Fibroblast of lung (primary cell): ENCODE measurements at places on chromosomes 7 and 10.

DNA sequence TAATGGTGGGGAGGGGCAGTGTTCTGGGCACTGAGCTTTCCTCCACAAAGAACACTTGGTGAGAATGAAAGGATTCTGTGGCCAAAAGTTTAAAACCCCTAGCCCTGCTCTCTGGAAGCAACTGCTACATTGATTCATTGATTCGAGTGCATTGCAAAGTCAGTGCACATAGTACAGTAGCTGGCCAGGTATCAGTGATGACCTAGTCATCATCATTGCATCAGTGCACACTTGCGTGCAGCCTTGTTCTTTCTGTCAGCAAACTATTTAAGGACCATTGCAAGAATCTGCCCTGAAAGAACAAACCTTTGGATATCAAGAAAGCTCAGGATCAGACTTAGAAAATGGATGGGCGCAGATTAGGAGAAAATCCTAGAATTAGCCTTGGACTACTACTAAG is 47.4 kb downstream of the CUL1 start:
- DNase-seq: no peak

GRCh38 chr10:102229810-102230263 is 3.7 kb downstream of the ELOVL3 start:
- peak; percentile 72 for DNase-seq

GRCh38 chr7:45978010-45978681 is 57.1 kb upstream of the IGFBP3 start:
- DNase-seq: peak; percentile 99

GRCh38 chr7:134787720-134788119 is 8.3 kb downstream of the CALD1 start:
- no peak for DNase-seq

- no peak for DNase-seq
Measured at GRCh38 chr7:929311-929711, 25.2 kb downstream of the ADAP1 start.

DNA sequence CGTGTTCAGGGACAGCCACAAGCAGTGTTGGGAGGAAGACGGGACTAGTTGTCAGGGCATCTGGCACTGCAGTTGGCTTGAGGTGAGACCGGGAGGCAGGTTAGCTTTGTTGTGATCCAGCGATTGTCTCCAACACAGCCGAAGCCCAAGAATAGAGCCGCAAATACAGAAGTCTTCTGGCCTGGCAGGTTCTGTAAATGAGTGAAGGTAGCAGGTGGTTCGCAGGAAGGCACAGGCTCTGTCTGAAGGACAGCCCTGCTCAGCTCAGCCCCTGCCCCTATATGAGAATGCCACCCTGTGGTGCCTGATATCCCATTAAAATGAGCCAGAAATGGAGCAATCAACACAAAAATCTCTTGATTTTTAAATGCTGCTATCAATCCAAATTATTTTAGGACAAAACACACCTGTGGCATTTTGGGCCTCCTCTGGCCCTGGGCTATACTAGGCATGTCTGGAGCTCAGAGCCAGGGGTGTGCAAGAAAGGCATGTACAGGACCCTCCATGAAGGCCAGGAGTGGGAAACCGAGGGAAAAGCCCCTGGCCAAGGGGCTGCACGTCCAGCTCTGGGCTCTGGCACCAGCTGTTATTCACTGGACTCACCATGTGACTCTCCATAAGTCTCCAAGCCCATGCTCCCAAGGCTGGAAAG is 11.2 kb upstream of the C10orf71 start:
- DNase-seq: no peak

- DNase-seq: no peak
Measured at GRCh38 chr10:86651021-86651471, 3.3 kb upstream of the OPN4 start.

DNA sequence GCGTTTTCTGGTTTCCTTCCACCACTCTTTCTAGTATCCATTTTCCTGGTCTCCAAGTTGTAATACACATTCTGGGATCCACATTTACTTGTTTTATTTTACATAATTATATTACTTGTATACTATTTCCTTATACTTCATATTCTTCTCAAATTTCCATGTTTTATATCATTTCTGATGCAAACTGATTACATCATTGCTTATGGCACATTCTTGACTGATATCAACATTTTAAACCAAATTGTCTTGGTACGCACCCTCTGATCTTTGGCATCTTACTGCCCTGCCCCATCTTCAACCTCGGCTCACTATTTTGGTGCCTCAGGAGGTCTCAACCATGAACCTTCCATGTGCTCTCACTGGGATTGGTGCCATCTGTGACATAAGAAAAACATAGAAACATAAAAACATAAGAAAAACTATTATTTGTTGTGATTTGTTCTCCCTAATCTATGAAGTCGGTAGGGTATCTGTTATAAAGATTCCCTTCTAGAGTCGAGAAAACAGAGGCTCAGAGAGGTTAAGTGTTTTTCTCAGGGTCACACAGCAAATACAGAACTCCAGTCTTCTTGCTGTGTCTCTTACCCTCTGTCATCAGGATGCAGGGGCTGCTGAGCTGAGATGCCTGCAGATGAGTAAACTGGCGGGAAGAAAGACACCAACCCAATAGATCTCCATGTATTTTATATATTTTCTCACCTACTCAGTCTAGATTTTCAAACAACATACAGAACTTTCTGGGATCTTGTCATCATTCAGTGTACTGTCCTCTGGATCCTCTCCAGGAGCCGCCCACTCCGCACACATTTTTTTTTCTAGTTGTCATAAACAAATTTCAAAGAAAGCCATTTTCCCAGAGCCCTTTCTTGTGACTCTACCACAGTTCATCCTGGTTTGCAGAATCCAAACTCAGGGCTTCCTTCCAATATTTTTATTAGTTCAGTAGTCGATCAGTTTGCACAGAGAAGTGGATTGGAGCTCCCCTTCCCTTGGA is 79.5 kb downstream of the PARP12 start:
- no peak for DNase-seq

DNA sequence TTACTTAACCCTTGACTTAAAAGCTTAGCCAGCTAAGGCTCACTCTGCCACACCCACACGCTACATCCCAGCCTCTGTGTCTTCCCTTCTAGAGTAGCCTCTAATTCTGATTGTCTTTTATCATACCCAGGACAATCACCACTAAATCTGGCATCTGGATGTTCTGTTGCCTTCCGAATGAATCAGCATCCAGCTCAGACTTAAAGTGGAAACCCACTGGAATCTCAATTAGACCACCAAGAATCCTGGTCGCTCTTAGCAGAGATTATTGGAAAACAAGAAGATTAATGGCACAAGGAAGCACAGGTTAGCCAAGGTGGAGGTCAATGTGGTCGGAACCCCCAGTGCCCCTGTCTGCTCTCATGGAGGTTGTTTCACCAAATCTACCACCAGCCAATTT is 404.2 kb upstream of the FOXK1 start:
- no peak for DNase-seq

GRCh38 chr10:71188201-71188600 is 24.2 kb upstream of the UNC5B start:
- no peak for DNase-seq

GRCh38 chr7:13992596-13992964 is 3.1 kb upstream of the ETV1 start:
- no peak for DNase-seq

DNA sequence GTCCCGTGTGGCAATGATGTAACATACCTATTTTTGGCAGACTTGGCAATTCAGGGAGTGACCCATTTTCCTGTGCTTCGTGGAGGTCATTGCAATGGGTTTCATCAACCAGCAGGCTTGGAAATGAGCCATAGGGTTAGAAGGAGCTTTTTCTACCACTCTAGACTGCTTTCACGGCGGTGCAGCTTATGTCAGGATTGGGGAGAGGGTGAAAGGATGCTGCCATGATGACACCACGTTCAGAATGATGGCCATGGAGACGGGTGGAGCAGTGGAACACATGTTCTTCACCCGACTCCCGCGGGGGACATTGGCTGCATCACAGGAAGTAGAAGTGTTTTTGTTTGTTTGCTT is 220.2 kb downstream of the EMX2 start:
- peak; percentile 3 for DNase-seq

GRCh38 chr7:97016381-97017191 is 8.0 kb downstream of the DLX5 start:
- no peak for DNase-seq

DNA sequence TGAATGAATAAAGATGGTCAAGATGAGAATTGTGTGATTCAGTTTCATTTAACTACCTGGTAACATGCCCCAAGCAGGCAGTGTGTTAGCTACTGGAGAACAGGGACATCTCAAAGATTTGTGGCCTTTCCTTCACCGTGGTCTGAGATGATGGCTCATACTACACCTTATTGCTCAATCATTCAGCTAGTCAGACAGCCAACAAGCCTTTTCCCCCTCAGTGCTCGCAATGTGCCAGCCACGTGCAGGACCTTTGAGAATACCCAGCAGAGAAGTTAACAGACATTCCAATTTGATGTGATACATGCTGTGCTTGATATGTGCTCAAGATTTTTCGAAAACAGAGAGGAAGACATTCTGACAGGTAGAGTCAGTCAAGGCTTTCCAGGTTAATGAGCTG is 562.8 kb downstream of the SUGCT start:
- DNase-seq: no peak

DNA sequence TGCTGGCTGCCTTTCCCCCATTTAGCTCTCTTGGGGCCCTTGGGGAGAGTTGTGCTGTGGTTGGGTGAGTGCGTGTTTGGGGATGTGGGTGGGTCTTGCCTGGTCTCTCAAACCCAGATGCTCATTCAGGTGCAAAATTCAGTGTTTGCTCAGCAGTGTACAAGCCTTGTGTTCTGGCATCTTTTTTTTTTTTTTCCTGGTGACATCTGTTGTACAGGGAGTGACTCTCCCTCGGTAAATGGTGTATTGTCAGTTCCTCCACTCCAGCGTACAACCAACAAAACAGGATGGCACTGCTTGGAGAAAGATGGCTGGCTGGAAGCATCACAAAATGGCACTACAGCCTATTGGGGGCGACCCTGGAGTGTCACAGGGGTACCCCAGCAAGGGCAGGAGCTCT is 75.5 kb downstream of the LRMDA start:
- no peak for DNase-seq

GRCh38 chr7:79912213-79912633 is 222.4 kb upstream of the GNAI1 start:
- no peak for DNase-seq

DNA sequence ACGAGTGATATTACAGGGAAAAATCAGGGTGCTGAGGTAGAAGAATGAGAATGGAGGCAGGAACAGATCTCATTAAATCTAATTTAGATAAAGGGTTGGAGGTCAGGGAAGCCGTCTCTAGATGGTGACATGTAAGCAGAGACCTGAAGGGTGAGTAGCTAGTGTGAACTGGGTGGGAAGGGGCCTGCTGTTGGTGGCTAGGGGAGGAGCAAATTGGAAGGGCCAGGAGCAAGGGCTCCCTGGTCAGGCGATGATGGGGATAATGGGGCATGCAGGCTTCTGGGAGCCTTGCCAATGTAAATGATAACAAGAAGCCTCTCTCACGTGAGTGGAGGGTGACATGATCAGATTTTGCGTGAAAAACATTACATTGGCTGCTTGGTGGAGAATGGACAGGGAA is 76.3 kb downstream of the WDFY4 start:
- no peak for DNase-seq

- no peak for DNase-seq
Measured at GRCh38 chr7:44484482-44485313, 5.8 kb downstream of the NUDCD3 start.

GRCh38 chr7:28128608-28129007 is 52.0 kb downstream of the JAZF1 start:
- peak; percentile 89 for DNase-seq

GRCh38 chr7:98553666-98554065 is 63.4 kb upstream of the NPTX2 start:
- DNase-seq: no peak
